Vagina (tissue), 2 donors: ENCODE measurements at places on chromosomes 5 and 9.
A peak's percentile ranks its signal among the peaks of the same experiment; 100 is the strongest.

GRCh38 chr5:134417707-134418106, 6.0 kb upstream of the CDKN2AIPNL start:
- no peak for DNase-seq

DNA sequence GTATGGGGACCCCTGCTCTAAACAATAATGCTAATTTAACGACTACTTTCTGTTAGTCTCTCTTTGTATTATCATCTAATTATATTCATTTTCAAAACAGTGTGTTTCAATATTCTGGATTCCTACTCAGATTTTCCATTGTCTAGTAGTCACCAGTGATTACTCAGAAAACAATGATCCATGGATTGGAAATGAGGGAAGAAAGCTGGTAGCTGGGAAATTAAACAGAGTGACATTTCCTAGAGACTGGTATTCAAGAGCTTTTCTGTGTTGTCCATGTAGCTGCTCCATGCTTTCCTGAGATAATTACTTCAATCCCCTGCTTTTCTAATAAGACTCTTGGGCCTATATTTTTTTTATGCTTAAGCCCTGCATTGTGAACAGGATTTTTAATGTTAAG, 1862.1 kb upstream of the C9orf72 start:
- DNase-seq: no peak

- DNase-seq: no peak
Observed at GRCh38 chr5:10673017-10673389, 88.0 kb downstream of the DAP start.

DNA sequence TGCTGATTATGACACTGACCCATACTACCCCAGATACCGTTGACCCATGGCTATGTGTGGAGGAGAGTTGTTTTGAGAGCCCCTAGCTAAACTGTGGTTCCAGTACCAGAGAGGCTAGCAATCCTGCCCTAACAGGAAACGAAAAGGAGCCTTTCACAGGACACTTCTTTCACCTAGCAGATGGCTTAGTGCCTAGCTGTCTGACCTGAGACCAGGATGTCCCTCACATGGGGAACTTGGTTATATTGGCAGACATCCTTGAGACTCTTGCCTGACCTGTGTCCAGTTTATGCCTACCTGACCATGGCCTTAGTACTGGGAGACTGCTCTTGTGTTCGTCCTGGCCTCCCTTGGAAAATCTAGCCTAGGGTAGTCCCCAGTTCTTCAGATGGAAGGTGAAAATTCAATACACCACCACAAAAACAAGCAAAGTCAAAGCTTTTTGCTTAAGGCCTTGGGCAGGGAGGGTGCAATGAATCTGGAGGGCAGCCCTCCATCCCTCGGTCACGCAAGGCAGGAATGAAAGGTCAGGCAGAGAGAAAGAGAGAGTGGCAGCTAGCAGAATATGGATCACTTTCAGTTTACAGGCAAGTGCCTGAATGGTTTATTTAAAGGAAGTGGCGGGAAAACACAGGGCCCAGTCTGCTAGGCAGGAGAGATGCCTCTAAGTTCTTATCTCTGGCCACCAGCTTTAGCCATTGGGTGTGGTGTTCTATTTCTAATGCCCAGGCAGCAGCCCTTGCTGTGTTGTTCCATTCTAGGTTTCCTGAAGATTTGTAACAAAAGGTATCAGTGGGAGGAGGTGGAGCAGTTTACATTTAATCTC, 16.4 kb upstream of the ZNF474 start:
- DNase-seq: no peak

- peak; percentile 20 for DNase-seq
Observed at GRCh38 chr5:72501488-72501887, 5.7 kb downstream of the ZNF366 start.
